ENCODE measurements at places on chromosomes 2 and 18. TPM values are rescaled to one million over a fixed set of nuclear protein-coding genes. Genes with fewer than 3 reads are reported as not detected.

Gene GPBAR1
- 5.7 TPM for total RNA-seq

Gene POTEC
- total RNA-seq = not detected

Gene MLPH
- 14.8 TPM for total RNA-seq

Gene UGT1A4
- not detected for total RNA-seq

GRCh38 chr2:74238879-74239278, 40.5 kb downstream of the MTHFD2 start:
- no peak for DNase-seq

DNA sequence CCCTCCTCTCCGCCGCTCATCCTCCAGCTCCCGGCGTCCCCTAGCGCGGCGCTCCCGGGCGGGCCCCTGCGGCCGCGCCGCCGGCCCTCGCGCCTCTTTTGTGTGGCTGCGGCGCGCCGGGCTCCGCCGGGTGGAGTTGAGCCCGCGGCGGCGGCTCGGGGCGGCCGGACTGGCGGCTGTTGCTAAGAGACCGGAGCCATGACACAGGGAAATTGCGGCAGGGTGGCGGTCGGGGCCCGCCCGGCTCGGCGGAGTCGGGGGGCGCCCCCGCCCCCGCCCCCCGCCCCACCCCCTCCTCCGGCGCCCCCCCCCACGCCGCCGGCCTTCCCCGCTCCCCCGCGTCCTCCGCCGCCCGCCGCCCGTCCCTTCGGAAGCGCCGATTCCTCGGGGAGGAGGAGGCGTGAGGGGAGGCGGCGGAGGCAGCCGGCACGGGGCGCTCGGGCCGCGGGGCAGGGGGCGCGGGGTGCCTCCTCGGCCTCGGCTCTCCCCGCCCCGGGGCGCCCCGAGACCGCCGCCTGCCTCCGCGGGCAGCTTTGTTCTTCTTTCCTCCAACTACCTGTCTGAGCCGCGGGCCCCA, at the start of gene TMEM200C:
TMEM200C (minus strand) TSS at position 224 of the 577 bp plus-strand sequence. CDS start 3,459 bp downstream, outside the sequence.
- DNase-seq = peak; percentile 78

GRCh38 chr2:67900826-67901225, 162.0 kb downstream of the C1D start:
- no peak for DNase-seq

- DNase-seq = no peak
These were observed 313.2 kb downstream of the SATB2 start for GRCh38 chr2:199144546-199144945.

DNA sequence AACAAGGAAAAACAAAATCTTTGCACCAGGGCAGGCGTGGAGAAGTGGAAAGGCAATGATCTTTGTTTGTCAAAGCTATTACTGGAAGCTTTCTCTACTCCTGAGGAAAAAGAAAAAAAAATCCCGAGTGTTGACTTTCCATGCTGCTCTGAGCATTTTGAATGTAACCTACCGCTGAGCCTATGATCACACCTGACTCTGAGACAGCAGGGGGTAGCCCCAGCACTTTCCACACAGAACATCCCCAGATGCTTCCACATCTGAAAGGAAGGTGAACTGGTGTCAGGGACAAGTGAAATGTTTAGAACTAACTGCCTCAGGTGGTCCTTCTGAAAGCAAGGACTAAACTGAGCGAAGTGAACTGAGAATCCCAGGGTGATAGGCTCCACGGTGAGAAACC, 1315.1 kb upstream of the DDX18 start:
- DNase-seq = no peak
